ENCODE measurements at places on chromosomes 12 and 14.

GRCh38 chr12:28711421-28711820 lies 437.7 kb upstream of the FAR2 start:
- DNase-seq, result no peak

DNA sequence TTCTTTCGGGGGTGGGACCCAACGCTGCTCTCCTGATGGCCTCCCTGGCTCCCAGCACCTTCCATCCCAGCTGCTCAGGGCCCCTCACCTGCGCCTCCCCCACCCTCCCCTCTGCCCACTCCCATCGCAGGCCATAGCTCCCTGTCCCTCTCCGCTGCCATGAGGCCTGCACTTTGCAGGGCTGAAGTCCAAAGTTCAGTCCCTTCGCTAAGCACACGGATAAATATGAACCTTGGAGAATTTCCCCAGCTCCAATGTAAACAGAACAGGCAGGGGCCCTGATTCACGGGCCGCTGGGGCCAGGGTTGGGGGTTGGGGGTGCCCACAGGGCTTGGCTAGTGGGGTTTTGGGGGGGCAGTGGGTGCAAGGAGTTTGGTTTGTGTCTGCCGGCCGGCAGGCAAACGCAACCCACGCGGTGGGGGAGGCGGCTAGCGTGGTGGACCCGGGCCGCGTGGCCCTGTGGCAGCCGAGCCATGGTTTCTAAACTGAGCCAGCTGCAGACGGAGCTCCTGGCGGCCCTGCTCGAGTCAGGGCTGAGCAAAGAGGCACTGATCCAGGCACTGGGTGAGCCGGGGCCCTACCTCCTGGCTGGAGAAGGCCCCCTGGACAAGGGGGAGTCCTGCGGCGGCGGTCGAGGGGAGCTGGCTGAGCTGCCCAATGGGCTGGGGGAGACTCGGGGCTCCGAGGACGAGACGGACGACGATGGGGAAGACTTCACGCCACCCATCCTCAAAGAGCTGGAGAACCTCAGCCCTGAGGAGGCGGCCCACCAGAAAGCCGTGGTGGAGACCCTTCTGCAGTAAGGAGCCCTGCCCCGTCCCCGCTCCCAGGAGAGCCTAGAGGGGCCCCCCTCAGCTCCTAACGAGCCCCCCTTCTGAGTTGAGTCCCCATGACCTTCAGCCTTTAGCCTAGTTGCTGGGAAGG lies at the start of gene HNF1A:
Gene HNF1A (plus strand): TSS at position 248 of the 924 bp plus-strand sequence. CDS start 226 bp downstream, at position 474.
- DNase-seq, result no peak

DNA sequence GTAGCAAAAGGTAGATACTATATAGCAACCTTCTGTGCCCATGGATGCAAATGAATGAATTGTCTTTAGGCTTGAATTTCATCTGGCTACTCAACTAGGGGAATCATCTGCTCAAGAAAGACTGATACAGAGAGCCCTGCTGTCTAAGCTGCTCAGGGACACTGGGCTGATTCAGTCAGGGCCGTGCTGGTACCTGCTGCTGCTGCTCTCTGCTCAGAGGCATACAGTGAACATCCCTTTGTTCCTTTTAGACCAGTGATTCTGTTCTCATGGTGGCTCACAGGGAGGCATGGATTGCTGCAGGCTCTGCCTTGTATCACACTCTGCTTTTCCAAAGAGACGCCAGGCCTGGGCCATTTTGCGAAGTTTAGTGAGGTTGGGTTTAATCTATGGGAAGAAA lies 14.1 kb downstream of the EIF2B2 start:
- DNase-seq, result no peak

DNA sequence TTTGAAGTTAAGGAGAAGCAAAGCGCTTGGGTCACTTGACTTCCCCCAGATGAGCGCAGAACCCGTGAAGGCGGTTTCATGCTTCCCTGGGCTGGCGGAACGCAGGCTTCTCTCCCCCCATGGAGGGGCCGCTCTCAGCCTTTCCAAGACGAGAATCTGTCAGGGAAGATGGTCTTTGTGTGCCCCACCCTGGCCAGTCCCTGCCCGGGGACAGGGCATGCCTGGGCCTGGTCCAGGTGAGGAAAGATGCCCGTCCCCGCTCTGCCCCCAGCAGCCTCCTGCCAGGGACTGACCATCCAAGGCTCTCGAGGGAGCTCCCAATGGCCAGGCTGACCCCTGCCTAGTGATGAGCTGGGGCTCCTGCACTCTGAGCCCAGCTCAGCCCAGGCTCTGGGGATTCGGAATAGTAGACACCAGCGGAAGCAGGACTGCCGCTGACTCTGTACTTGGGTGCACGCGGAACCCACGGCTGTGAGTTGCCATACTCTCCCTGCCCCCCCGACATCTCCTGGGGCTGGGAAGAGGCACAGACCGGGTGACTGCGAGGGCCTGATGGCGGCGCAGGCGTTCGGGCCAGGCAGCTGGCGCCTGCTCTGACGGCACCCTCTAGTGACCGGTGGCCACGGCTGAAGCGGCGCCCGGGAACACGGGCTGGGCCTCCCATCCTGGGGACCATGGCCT lies 142.2 kb upstream of the FKBP4 start:
- DNase-seq, result no peak

DNA sequence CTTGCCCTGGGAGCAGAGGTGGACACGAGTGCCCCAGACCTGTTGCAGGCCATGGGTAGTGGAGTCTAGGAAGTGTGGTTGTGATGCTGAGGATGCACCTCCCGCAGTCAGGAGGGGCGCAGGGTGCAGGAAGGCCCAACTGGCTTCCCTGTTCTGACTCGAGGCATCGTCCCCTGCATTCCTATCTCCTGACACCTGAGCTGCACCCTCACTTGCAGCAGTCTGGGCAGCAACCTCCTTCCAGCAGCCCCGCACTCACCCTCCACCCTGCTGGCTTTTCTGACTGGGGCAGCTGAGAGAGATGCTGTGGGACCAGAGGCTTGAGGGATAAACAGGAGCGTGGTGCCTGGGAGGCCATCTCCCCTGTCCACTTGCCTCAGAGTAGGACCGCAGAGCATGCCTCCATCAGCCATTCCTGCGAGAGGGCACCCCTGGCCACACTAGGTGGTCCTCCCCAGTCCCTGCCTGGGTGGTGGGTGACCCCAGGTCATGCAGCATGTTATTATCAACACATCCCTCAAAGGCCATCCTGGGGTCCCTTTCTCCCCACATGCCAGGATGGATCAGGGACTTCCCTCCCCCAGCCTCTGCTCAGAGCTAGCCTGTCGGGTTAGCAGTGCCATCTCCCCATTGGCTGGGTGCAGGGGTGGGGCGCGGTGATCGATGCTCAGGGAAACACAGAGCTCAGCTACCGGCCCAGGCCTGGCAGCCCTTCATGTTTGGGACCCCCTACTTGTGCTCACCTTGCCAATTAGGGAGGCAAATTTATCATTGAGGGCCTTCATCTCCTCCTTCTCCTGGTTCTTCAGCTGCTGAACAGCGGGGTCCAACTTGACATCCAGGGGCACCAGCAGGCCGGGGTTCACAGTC lies 719 bp downstream of the KRT80 start:
- no peak for DNase-seq

GRCh38 chr12:64389154-64389553 lies 1.4 kb downstream of the C12orf56 start:
- no peak for DNase-seq

DNA sequence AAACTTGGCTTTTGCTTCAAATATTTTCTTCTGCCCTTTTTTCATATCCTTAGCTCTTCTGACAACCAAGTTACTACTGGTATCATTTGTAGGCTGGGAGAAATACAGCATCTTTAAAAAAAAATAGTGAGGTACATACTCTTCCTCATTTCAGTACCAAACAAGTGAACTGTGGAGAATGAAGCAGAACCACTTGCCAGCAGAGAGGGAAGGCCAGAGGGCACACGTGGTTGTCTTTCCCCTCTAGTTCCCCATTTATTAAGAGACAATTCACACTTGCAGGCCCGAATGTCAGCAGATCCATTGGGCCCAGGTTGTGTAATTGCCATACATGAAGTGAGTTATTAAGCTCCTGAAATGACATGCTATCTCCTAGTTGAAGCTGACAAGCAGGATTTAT lies 3.2 kb downstream of the SUSD6 start:
- no peak for DNase-seq

DNA sequence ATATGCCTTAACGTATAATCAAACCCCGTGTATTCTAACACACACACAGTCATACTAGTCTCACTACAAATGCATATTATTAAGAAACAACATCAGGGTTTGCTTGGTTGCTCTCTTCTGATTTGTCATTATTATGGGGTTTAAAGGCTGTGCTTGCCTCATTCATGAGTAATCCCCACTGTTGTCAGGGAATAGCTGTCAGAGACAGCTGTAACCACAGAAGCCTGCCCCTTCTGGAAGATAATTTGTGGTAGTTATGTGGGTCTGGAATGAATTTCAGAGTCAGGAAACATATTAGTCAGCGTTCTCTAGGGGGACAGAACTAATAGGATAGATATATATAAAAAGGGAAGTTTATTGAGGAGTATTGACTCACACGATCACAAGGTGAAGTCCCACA lies 456.9 kb upstream of the TMEM132C start:
- DNase-seq, result no peak

GRCh38 chr12:124125203-124125871 lies 152.3 kb downstream of the ZNF664 start:
- no peak for DNase-seq

DNA sequence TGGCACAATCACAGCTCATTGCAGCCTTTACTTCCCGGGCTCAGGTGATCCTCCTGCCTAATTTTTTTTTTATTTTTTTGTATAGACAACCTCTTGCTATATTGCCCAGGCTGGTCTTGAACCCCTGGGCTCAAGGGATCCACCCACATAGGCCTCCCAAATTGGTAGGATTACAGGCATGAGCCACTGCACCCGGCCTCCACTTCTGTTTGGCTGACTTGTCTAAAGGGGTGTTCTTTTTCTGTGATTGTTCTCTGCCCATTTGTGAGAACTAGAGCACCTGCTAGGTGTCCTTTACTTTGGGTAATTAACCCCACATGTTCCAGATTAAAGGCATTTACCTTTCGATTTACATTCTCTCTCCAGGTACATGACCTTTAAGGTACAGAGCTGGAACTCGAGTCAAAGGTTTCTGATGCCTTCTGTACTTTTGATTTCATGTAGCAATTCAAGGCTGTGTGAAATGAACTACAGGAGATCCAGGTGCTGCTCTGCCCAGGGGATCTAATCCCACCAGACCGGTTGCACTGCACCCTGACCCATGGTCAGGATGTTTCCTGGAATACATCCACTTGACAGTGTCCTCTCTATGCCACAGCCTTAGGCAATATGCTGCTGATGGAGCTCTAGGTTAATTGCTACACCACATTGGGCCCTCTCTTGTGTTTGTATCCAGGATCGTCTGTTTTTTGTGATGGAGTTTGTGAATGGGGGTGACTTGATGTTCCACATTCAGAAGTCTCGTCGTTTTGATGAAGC lies 163.6 kb downstream of the PRKCH start:
- DNase-seq, result no peak

DNA sequence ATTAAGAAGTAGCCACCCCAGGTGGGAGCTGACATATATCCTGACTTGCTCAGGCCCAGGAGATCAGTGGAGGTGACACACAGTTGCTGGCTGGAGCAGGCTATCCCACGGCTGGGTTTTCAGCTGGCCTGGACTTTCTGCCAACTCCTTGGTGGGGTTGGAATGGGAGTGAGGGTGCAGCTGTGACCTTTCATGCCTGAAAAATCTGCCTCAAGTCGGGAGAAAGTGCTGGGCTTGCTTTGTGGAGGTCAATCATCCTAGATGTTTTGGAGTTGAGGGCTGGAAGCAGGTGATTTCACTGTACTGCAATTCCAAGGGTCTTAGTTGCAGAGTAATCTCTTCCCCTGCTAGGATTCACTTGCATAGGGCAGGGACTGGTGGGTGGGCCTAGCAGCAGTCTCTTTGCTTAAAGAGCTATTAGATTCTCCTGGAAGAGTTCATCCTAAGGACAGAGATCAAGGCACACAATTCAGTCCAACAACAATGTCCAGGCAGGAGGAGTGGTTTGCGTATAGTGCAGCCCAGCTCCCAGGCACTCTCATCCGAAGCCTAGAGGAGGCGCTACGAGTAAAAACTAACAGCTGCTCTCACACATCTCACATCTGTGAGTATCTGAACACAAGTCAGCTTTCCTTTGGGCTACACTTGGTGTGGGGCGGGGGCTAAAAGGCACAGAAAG lies 98.1 kb downstream of the GAS2L3 start:
- peak; percentile 53 for DNase-seq

GRCh38 chr14:55412676-55413075 lies 1.0 kb upstream of the ATG14 start:
- DNase-seq, result peak; percentile 74

DNA sequence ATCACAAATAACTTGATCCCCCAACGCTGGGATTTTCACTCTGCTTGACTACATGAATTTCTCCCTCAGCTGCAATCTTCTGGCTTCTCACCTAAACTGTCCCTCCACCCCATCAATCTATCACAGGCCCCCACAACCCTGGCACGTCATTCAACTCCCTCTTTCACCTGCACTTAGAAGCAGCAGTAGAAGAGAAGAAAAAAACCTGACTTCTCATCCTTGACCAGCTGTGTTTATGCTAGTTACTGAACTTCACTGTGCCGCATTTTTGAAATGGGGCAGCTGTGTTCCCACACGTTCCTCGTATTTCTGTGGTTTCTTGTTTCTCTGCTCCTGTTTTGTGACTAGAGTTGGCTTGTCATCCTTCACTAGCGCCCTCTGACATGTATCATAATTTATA lies 35.0 kb downstream of the ITPR2 start:
- no peak for DNase-seq

DNA sequence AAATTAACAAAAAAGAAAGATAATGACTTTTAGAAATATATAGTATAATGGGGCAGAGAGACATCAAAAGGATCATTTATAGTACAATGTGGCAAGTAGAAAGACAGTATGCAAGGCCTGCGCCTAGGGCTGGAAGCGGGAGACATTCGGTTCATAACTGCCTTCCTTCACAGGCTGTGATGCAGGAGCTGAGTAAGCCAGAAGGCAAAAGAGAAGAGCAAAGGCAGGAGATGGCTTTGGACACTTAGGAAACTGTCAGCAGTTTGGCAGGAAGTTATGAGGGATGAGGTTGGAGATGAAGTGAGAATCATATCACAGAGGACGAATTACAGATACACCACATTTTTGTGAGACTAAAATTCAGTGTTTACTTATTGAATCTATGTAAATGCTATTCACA lies 97.8 kb downstream of the EPS8 start:
- peak; percentile 36 for DNase-seq

GRCh38 chr12:123164222-123164621 lies 13.3 kb upstream of the PITPNM2 start:
- DNase-seq, result no peak

DNA sequence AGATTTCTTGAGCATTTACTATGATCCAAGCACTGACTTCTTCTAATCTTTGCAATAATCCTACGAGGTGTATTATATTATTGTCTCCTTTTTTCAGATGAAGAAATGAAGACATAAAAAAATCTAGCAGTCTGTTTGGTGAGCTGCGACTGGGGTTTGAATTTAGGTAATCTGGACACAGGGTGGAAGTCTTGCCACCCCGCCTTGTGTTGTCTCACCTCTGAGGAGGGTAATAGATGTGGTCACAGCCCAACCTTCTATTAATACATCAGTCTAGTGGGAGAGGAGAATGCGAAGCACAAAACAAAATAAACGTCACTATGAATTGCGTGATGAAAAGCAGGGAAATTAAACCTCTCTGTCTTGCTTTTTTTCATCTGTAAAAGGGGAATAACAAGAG lies 993.9 kb downstream of the VRK1 start:
- DNase-seq, result no peak

Data from NCI-H82 (cell line).